ENCODE measurements at places on chromosomes 1 and 21.

DNA sequence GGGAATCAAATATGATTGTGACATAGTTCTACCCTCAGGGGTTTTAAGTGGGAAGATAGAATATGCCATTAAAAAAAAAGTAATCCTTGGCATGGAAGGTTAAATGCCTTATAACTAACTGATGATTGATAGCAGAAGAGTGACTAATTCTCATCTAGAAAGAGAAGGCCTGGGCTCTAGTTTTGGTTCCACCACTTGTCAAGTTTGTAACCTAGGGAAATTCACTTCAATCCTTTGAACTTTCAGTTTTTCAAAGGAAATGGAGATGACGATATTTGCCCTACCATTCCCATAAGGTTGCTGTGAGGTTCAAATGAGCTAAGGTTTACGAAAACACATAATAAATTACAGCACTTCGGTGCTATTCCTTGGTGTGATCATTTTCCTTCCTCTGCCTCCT lies 88.5 kb downstream of the GPR88 start:
- DNase-seq = no peak

DNA sequence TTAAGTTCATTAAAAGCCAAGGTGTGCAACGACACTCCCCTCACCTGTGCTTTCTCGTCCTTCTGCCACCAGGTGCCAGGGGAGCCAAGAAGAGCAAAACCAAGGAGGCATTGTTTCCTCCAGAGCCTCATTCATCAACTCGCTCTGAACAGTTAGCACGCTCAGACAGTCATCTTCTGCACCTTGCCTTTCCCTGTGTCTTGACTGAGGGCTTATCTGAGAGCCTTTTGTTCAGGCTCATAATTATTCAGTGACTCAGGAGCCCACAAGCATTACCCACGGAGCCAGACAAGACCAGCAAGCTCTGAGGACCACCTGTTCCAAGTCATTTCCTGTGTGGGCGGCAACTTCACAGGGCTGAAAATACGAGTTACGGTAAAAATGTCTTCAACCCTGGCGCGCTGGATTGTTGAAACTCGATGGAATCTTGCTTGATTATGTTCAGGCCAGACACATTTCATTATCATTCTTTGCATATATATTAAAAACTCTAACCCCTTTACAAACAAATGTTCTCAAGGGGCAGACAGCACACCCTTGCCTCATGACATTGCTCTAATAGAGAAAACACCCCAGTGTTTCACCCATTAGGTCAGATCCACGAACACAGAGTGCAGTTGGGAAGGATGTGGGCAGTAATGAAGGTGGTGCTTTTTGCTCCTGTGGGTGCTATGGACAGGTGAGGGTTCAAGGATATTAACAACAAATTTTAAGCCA lies 89.7 kb upstream of the RUNX1 start:
- DNase-seq = no peak

DNA sequence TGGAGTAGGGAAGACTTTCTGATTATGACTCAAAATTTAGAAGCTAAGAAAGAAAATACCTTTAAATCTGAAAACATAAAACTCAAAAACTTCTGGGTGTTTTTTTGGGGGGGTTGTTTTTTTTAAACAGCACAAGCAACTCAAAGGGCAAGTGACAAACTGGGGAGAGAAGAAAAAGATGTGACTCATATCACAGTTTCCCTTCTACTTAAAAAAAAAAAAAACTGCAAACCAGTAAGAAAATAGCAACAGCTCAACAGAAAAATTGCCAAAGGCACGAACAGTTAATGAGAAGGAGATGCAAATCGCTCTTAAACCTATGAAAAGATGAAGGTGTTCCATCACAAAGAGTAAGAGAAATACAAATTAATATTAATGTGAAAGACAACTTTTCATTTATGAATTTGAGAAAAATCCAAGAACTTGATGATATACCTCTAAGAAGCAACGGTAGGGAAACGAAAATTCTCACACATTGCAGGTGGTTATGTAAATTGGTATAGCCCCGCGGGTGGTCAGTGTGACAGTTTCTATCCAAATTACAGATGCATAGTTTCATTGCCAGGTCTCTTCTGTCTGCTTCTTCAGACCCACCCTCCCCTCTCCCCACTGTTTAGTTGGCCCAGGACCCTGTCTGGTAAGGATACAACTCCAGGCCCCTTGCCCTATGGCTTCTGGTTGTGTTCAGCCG lies 9.0 kb downstream of the IFNAR2 start:
- no peak for DNase-seq

DNA sequence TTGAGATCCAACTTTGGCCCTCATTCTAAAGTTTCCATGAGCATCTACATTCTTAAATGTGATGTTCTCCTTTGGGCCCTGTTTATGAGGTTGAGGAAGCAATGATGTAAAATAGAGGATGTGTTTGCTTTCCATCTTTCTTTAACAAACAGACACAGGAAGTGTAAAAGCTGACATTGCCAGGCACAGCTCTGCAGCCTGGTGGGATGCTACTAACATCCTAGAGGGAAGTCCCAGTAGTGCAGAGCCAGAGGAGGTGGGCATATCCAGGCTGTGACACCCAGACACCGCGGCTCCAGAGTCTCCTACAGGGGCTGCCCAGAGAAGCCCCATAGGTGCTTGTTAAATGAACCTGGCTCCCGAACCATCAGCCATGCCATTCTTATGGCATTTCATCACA lies 16.2 kb downstream of the OLFML2B start:
- no peak for DNase-seq

DNA sequence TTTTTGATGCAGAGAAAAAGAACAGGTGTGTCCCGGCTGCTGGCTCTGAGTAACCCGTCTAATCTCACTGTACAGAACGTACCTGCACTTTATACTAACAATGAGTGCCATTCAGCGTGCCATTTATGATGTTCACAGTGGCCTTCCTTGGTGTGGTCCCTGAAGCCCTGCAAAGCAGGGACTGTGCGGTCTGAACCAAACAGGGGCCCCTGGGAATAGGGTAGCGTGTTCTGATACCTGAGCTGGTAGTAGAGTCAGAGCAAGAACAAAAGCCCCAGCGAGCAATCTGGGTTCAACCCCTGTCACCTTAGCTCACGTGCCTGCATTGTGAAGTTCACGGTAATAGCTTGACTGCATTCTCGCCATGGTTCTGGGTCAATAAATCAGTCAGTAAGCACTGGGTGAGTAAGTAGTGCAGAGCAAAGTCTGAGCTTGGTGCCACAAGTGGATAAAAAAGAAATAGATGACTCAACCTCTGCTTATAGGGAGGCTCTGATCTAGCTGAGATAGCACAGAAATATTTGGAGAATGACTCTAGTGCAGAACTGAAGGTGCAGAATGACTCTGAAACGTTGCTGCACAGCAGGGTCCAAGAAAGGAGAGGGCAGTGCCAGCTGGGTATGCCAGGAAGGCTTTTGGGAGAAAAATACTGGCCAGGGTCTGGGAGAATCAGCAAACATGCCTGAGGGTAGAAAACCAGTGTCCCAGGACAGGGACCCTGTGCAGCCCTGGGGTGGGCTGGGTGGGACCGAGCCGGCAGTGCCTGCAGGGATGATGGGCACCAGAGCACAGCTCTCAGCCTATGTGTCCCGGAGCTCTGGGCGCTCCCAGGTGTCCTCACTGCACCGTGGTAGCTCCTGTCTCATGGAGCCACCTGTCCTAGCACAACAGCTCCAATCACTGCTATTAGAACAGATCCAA lies 125.9 kb downstream of the RHOU start:
- DNase-seq = no peak

GRCh38 chr1:192732787-192733186 lies 76.1 kb upstream of the RGS2 start:
- DNase-seq = no peak

- no peak for DNase-seq
These were observed 195.3 kb upstream of the APP start for GRCh38 chr21:26365849-26366248.

DNA sequence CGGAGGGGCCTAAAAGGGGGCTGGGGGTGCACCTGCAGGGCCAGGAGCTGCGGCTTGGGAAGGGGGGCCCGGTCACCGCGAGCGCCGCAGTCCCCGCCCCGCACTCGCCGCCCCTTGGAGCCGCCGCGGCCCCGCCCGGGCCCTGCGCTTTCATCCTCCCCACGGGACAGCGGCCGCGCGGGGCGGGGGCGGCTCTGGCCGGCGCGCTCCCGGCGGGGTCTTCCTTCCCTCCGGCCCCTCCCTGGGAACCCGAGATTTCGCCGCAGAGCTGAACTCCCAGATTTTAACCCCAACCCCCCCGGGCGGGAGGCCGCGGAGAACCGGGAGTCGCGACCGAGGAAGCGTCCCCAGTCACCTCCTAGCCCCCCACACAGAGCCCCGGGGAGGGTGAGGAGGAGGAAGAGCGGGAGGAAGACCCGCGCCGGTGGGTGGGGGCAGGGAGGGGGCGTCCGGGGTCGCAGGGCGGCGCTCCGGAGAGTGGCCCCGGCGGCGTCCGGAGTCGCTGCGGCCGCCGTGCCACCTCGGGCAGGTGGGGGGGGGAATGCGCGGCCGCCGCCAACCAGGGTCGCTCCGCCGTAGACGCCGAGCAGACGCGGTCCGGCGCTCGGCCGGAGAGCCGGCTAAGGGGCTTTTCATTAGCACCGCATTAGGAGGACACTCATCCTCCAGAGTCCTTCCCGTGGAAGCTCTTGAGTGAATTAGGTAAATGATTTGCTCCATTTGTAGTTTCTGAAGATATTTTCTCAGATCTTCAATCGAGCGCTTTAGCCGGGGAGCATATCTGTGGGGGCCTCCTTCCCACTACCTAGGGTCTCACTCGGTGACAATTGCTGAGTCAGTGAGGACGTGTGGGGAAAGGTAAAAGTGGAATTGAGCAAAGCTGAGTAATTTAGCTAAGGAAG lies 31.6 kb upstream of the NFIA start:
- DNase-seq = no peak

- DNase-seq = no peak
These were observed 222.7 kb downstream of the HMCN1 start for GRCh38 chr1:185956881-185957280.

GRCh38 chr1:115088115-115088778 lies 1.1 kb downstream of the TSPAN2 start:
- DNase-seq = no peak

DNA sequence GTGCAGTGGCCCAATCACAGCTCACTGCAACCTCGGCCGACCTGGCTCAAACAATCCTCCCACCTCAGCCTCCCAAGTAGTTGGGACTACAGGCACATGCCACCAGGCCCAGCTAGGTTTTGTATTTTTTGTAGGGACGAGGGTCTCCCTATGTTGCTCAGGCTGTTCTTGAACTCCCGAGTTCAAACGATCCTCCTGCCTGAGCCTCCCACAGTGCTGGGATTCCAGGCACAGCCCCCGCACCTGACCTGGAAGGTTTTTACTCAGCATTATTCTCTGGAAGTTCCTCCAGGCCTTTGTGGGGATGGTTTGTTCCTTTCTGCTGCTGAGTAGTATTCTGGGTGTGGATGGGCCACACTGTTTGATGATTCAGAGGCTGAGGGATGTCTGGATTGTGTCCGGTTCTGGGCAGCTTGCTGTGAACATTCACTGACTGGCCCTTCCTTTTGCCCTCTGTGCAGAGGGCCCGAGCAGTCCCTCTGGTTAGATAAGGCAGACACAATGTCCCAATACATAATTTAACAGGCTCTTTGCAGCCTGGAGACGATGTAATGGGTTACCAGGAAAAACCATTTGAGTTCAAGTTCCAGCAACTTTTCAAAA lies 6.0 kb upstream of the TRAPPC10 start:
- DNase-seq = no peak

- no peak for DNase-seq
These were observed 167.4 kb upstream of the COL11A1 start for GRCh38 chr1:103275725-103276124.

- no peak for DNase-seq
These were observed 33.7 kb downstream of the XCL2 start for GRCh38 chr1:168509875-168510791.

GRCh38 chr1:195495720-195496635 lies 1112.3 kb downstream of the KCNT2 start:
- DNase-seq = no peak

GRCh38 chr1:198957044-198957443 lies 318.2 kb downstream of the PTPRC start:
- DNase-seq = no peak

DNA sequence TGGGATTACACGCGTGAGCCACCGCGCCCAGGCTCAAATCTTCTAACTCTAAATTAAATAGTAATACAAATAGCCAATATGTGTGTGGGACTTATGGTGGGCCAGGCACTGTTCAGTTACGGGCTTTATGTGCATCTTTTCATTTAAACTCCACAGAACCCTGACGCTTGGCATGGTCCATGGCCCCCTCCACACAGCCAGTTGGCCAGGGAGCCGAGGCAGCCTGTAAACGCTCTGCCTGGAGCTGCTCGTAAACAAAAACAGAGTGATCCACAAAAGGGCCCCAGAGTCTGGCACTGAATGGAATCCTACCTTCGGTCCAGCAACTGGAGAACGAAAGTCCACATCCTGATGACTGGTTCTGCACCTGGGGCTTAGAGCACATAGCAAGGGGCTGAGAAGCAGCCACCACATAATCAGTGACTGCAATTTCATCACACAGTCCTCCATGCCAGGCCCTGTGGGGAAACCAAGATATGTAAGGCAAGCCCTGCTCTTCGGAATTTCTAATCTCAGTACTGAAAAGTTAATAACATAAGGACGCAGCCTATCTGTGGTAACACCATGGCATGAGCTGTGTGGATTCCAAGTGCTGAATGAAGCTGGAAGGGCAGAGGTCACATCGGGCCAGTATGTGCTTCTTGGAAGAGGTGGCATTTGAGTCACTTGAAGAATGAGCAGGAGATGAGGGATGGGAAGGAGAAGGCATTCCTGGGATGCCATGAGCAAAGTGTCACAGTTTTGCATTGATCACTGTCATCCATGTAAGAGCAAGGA lies 13.5 kb upstream of the ADAMTSL4 start:
- no peak for DNase-seq

DNA sequence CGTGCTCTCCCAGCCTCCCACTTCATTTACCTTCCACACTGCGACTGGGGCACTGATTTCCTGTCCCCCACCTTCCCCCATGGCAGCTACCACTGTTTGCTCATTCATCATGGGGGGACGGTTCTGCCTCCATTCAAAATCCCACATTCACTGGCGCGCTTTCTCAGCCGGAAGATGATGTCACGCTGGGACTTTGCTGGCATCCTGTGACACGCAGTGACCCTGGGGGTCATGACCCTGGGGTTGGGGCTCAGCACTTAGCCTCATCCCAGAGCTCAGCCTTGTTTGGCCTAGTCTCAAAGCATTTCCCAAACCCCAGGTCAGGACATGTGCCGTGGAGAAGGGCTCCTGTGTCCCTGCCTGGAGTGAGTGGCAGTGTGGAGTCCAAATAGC lies 582 bp upstream of the KCNAB2 start:
- DNase-seq = no peak

DNA sequence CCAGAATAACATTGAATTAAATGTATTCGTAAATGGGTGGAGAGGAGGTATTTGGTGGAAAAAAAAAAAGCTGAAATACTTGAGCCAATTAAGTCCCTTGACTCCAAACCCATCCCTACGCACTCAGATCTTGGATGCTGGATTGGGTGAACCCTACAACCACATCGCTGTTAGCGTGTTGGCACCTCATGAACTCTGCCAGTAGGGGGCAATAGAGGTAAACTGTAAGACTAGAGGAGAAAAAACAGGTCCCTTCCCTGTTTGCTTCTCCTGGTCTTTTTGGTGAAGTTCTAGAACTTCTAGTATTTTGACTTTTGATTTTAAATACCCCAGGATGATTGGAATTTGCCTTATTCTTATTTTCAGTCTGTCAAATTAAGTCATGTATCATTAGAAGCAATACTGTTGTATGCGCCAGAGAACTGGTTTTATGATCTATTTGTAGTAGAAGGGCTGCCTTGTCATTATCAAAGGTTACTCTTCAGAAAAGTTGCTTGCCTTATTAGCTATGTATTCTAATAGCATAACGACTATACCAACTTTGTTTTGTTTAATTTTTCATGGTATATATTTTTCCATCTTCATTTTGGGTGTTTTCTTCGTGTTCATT lies 1.9 kb upstream of the OR13G1 start:
- DNase-seq = no peak

- DNase-seq = no peak
These were observed 132.1 kb downstream of the RPS6KC1 start for GRCh38 chr1:213183036-213183672.

All from chondrocyte (in vitro differentiated cells).